Activated CD4-positive, alpha-beta T cell treated with anti-CD3 and anti-CD28 coated beads for 36 hours (primary cell): ENCODE measurements at places on chromosomes 2 and 18.

GRCh38 chr2:31129375-31130171 lies 8.7 kb downstream of the GALNT14 start:
- no peak for DNase-seq

DNA sequence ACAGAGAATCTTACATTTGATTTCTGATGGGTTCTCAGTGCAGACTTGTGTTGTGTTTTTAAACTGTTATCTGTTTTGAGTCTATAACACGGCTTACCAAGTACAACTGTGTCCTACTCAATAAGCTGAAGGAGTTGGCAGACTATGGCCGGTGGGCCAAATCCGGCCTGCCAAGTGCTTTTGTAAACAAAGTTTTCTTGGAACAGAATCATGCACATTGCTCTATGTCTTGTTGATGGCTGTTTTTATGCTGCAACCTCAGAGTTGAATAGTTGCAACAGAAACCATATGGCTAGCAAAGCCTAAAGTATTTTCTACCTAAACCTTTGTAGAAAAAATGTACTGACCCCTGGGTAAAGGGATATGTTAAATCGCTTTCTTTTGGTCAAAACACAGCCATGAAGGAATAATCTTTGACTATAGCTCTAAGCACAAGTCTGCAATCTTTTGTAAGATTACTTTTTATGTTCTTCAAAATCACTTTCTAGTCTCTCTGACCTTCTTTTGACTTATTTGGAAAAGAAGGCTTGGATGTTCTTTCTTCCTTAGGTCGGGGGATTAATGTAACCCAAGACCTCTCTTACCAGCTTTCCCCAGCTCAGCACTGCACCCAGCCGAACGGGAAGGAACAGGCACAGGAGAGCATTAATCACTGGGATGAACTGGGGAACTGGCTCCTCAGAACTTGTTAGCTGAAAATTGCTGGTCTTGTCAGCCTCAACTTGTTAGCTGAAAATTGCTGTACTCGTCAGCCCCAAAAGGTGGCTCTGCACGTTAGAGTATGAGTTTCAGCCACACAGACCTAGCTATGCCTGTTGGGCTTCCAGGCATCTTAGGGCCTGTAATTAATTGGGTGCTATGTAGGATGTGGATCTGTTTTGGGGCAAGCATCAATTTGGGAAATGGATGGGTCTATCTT lies 75.4 kb downstream of the CD8B2 start:
- DNase-seq, result no peak

- DNase-seq, result no peak
These were observed 282.0 kb downstream of the THSD7B start for GRCh38 chr2:137047369-137047768.

DNA sequence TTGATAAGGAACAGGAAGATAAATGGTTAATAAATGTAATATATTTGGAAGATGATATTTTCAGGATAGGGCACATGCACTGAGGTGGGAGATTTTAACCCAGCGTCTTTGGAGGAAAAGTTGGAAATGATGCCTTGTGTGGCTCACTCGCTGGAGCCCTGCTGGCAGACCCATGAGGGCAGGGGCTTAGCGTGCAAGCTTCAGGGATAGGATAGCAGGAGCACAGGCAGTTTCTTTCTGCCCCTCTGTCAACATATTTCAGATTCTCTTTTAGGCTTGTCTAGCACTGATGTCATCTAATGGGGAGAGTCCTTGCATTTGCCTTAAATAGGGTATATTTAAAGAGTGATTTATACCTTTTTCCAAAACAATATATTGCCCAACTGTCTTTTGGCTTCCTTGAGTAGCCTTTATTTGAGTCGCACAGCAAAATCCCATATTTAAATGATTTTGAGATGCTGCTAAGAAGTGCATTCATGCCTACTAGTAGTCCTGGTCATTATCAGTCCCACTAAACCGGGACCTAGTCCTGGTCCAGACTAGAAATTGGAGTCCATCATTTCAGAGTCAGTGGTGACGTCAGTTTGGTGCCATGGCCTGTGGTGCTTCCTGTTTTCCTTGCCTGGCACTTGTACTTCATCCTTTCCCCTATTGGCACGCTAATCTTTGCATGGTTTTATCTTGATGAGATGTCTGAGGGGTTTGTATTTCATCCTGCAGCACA lies 45.8 kb downstream of the SH3RF3 start:
- no peak for DNase-seq

- DNase-seq, result no peak
These were observed 57.6 kb downstream of the ATOH8 start for GRCh38 chr2:85811180-85812093.

- peak; percentile 26 for DNase-seq
These were observed 251.4 kb downstream of the KLHL29 start for GRCh38 chr2:23636426-23636825.

- no peak for DNase-seq
These were observed 123.3 kb downstream of the PXDN start for GRCh38 chr2:1621041-1621440.

GRCh38 chr18:59705145-59705544 lies 7.9 kb upstream of the CCBE1 start:
- DNase-seq, result no peak

- peak; percentile 69 for DNase-seq
These were observed 3.5 kb upstream of the CABLES1 start for GRCh38 chr18:23131693-23132319.

GRCh38 chr2:120225549-120226065 lies 2.4 kb upstream of the TMEM185B start:
- DNase-seq, result no peak

DNA sequence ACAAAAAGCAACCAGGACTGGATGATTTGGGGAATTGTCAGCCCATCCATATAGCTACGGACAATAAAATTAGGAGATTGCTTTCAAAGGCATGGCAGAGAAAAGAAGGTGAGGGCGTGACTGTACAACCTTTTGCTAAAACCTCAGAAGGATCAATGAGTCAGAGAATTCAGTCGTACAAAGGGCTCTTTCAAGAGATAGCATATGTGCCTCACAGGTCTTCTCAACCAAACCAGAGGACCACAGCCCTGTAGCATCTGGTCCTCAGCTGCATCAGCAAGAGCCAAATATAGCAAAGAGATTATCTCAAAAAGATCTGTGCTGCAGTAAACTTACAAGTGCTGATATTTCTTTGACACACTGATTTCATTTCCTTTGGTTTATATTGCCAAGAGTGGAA lies 149.9 kb upstream of the RAB6C start:
- no peak for DNase-seq

- DNase-seq, result no peak
These were observed 36.1 kb downstream of the OSBPL6 start for GRCh38 chr2:178230396-178230795.

DNA sequence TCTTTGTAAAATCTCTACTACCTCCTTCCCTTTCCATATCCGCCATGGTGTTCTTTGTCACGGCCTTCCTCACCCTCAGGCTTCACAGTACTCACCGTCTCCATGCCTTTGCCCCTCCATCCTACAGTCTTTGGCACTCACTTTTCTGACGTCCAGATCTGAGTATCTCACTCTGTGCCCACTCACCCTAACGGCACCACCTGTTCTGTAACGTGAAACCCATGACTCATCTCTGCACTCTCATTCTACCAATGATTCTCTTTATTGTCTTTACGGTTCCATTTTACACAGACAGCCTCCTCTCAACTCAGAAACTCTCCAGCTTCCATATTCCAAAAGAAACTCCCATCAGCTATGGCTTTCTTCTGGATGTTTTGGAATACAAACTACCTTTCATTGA lies 56.7 kb downstream of the NETO1 start:
- DNase-seq, result no peak

DNA sequence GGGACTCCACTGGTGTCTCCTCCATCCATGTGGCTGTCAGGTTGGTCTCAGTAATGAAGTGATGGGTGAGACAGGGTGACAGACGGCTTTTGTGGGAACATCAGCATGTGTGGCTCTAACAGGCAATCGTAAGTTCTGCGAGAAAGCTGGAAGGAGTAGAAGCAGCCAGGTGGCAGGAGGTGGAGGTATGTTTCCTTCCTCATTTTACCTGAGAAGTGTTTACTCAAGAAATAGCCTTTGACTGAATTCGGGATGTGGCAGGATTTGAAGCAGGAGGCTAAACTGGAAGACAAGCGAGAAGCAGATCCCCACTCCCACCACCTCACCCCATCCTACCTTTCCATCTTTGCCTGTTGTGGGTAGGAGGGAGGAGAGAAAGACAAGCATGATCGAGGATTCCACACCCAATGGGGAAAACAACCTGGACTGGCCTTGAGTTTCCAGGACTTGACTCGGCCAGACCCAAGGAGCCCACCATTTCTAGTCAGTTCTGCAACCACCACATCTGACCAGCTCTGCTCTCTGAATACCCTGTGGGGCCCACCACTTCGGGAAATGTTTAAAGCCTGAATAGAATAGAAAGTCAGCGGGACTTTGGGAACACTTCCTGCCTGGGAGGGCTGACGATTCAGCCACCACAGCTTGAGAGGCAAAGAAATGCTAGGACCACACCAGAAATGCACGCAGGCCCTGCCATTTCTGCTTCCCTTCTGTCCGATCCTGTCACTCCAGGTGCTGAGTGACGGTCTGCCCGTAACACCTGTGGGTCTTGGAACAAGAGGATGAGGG lies 1.2 kb downstream of the ABCG8 start:
- no peak for DNase-seq

DNA sequence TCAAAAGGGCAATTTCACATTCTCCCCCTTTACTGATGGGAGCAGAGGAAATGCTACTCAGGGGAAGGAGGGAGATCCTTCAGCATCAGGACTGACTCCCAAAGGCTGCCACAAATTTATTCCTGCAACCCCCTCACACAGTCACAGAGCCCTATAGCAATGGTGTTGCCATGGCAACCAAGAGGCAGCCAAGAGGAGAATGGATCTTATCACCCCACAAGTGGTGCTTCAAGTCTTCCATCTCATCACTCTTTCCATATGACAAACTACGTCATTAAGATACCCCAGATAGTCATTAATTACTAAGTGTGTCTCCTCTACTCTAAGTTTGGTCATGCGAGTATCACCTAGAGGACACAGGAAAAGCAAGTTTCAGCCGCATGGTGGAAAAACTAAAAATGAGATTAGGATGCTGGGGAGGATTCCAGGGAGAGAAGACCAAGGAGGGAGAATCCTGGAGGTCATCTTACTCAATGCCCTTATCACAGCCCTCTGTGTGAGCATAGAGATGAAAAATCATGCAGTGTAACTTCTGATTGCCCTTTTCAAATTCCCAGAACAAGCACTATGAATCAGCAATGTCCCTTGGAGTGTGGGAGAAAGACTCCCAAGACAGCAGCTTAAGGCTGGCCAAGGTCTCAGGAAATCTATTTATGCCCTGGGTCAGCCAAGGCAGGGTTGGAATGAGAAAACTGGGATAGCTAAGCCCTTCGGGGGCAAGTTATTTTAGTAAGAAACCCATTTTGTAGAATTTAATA lies 885.7 kb upstream of the KLHL29 start:
- no peak for DNase-seq

- DNase-seq, result no peak
These were observed 44.0 kb upstream of the ROCK2 start for GRCh38 chr2:11388262-11389051.

GRCh38 chr18:10726198-10727068 lies 200.6 kb downstream of the NAPG start:
- peak; percentile 17 for DNase-seq

DNA sequence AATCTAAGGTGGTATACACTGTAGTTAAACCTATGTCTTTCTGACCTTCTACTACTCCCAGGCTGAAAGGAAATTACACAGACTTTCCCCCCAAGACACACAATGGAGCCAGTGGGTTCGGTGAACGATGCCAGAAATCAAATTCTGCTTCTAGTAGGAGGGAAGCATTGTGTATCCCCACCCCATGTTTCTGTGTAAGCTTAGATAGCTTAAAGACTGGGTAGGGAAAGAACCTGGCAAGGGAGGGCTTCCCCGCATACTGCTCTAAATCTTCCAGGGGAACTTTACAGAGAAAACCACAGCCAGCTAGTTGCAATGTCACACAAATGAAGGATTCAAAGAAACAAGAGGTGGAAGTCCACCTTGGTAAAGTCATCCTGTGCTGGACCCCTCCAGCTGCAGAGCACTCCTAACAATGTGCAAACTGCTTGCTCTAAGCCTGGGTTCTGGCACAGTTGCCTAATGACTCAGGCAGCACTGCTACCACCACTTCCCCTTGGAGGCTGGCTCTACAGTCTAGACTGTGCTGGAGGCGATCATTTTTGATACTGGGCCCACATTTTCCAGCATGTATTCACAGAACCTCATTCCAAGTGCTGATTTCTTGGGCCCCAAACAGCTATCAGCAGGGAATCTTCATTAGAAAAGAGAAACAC lies 47.5 kb downstream of the TRIB2 start:
- no peak for DNase-seq

- DNase-seq, result no peak
These were observed 7.6 kb upstream of the ERFE start for GRCh38 chr2:238151205-238151604.

- DNase-seq, result no peak
These were observed 309.6 kb downstream of the LRRTM1 start for GRCh38 chr2:79994965-79995364.

DNA sequence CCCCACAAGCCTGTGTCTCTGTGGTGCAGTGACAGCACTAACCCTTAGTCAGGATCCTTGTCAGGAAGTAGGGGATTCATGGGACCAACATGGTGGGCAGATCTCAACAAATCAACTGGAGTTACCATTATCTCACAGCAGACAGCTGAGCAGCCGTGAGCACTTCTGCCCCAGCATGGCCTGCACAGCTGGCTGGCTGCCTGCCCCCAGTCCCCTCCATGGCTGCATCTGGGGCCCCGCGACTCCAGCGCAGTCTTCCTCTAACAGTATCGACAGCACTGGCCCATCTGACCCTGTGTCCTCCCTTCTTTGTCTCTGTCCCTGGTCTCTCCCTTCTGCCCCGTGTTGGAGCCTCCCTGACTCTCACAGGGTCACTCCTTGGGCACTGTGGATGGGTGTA lies 4.7 kb upstream of the ADCY3 start:
- DNase-seq, result no peak

DNA sequence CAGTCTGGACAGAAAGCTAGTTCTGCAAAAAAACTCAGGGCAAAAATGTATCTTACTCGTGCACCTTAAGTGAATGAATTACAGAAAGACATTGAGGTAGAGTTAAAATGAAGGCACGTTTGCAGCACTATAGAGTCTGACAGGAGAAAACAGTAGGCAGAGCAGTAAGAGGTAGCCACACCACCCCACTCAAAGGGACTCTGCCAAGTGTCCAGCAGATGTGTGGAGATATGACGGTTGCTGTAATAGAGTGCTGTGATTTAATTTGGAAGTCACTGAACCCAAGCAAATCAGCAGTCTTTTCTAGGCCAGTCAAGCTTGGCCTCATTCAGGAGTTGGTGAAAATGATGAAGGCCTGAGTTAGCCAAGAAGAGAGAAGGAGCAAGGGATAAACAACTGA lies 464.4 kb downstream of the PTPRM start:
- no peak for DNase-seq
